ENCODE measurements at places on chromosomes 5 and 9. TPM values are rescaled to one million over a fixed set of nuclear protein-coding genes. Genes with fewer than 3 reads are reported as not detected.

The BRINP1 gene
- not detected for total RNA-seq

The FRRS1L gene
- total RNA-seq: not detected

The PRR16 gene
- total RNA-seq: 16.0 TPM

The SPTAN1 gene
- 181 TPM for total RNA-seq

The LTC4S gene
- total RNA-seq: not detected

The ECSCR gene
- 0.53 TPM for total RNA-seq

The EHMT1 gene
- 32.0 TPM for total RNA-seq

The RNF208 gene
- not detected for total RNA-seq

The ISCA1 gene
- total RNA-seq: 60.0 TPM

The ZNF346 gene
- 64.9 TPM for total RNA-seq

The F12 gene
- 3.9 TPM for total RNA-seq

The UGCG gene
- 58.1 TPM for total RNA-seq

The GRXCR2 gene
- not detected for total RNA-seq

The AQP3 gene
- total RNA-seq: not detected

The IQGAP2 gene
- not detected for total RNA-seq

The PCDHGA5 gene
- 1.8 TPM for total RNA-seq

The GABRP gene
- not detected for total RNA-seq

The GHR gene
- total RNA-seq: 0.05 TPM

The SPACA9 gene
- 1.2 TPM for total RNA-seq
